ENCODE measurements at places on chromosomes 1 and 21. TPM values are rescaled to one million over a fixed set of nuclear protein-coding genes. Genes with fewer than 3 reads are reported as not detected.

DNA sequence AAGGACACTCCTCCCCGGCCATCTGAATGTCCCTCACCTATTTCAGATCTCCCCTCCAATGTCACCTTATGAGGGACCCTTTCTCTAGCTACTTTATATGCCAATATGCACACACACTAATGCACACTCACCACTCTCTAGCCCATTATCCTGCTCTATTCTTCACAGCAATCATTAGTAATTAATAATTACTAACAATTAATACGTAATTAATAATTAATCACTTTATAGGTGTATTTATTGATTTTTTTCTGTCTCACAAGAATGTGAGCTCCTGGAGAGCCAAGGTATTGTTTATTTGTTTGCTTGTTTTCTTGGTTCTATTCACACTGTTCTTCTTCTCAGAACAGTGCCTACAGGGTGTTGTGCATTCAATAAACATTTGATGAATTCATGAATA lies 385.2 kb upstream of the DUSP10 start:
- no peak for DNase-seq
- H3K4me3 ChIP-seq = no peak overlapping the region
- no peaks in the 10 kb centered on the region for H3K36me3 ChIP-seq
- H3K27ac ChIP-seq = no peak overlapping the region
- H3K27me3 ChIP-seq = no peaks in the 10 kb centered on the region

DNA sequence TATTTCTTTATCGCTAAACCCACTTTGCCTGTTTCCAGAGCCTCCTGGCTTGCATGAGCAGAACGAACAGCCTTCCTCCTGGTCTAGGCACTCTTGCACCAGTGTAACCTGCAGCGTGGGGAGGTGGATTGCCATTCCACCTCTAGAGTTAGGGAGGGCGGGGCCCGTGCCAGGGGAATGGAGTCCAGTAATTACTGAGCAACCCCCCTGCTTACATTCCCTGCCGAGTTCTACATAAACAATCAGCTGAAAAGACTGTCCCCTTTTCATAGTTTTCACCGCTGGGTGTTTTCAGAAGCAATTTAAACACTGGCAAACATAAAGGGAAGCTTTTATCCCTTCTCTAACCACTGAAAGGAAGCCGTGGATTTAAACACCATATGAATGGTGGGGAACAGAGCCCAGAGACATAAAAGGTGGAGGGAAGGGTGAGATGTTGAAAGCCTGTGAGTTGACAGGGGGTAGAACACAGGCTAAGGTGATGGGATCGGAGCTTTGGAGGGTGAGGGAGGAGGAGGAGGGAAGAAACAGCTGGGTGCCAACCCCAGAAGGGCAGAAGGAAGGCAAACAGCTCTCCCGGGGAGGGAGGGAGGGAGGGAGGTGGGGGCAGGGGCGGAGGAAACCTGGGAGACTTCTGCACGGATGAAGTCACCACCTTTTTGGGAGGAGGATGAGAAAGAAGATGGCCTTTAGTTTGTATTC lies 68.0 kb upstream of the WDR26 start:
- no peak overlapping the region for H3K4me3 ChIP-seq
- H3K36me3 ChIP-seq = peaks cover 3% of the 10 kb centered on the region
- peaks cover 65% of the 10 kb centered on the region for H3K4me1 ChIP-seq
- H3K27me3 ChIP-seq = no peaks in the 10 kb centered on the region
- H3K27ac ChIP-seq = no peak overlapping the region

DNA sequence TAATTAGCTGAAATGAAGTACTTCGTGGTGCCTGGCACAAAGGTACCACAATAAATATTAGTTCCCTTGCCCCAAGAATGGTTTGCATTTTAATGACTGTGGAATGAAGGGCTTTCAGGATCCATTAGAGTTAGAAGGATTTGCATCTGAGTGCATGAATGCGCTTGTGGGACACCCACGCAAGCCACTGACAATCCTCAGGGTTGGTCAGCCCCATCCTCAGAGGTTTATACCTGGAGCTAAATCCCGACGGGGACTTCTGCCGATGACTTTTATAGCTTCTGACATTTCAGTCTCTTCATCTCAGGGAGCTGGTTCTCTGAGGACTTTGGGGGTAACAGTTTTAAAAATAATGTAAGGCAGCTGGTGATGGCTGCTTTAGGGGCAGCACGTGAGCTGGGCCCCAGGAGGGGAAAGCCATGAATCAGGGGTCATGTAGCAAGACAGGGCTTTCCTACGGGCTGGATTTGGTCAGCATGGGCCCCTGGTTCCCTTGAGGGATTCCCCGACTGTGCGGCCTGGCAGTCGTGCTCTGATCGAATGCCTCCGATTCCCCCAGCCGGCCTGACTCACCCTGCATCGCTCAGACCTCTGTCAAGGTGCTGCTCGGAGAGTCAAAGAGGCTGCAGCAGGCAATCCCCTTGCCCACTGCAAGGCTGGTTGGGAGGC lies 20.8 kb upstream of the IL10 start:
- no peak for DNase-seq
- no peak overlapping the region for H3K27ac ChIP-seq
- no peak overlapping the region for H3K4me3 ChIP-seq
- H3K4me1 ChIP-seq = peaks cover 36% of the 10 kb centered on the region

- peaks cover 10% of the 10 kb centered on the region for H3K4me1 ChIP-seq
- peaks cover 6% of the 10 kb centered on the region for H3K36me3 ChIP-seq
- peak overlapping the region; percentile 48 for H3K4me3 ChIP-seq
- H3K27me3 ChIP-seq = peaks cover 22% of the 10 kb centered on the region
- peak; percentile 7 for DNase-seq
Measured at GRCh38 chr1:77888781-77889642, 588 bp downstream of the NEXN start.

- peaks cover 30% of the 10 kb centered on the region for H3K4me1 ChIP-seq
- H3K4me3 ChIP-seq = no peak overlapping the region
- DNase-seq = no peak
Measured at GRCh38 chr1:36349241-36349671, 25.8 kb upstream of the EVA1B start.

- no peaks in the 10 kb centered on the region for H3K4me1 ChIP-seq
- peaks cover 7% of the 10 kb centered on the region for H3K27me3 ChIP-seq
- no peak overlapping the region for H3K27ac ChIP-seq
- no peaks in the 10 kb centered on the region for H3K36me3 ChIP-seq
Measured at GRCh38 chr1:115323366-115324004, 14.6 kb downstream of the NGF start.

DNA sequence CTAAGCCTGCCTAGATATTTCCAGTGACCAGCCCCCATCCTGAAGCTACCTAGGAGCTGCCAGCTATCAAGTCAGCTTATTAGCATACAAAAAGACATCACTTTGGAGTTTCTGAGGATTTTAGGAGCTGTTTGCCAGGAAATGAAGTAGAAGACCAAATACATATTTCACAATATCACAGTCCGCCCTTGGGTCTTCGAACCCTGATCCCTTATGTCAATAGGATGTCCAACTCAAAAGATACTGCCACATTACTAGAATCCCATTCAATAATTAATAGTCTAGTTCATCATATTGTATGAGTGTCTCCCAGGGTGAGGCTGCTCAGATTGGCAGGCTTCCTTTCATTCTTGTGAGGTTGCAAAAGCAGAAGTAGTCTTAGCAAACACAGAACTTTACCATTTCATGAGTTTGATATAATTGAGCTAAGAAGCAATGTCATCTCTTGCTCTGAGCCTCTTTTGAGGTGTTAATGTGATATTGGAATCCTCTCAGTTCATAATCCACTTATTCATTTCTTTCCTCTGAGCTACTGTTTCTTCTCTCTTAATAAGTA lies 13.6 kb downstream of the IPO9 start:
- no peak overlapping the region for H3K27ac ChIP-seq
- H3K36me3 ChIP-seq = peaks cover 13% of the 10 kb centered on the region
- no peak overlapping the region for H3K4me3 ChIP-seq
- H3K4me1 ChIP-seq = peaks cover 10% of the 10 kb centered on the region
- no peak for DNase-seq
- no peaks in the 10 kb centered on the region for H3K27me3 ChIP-seq

DNA sequence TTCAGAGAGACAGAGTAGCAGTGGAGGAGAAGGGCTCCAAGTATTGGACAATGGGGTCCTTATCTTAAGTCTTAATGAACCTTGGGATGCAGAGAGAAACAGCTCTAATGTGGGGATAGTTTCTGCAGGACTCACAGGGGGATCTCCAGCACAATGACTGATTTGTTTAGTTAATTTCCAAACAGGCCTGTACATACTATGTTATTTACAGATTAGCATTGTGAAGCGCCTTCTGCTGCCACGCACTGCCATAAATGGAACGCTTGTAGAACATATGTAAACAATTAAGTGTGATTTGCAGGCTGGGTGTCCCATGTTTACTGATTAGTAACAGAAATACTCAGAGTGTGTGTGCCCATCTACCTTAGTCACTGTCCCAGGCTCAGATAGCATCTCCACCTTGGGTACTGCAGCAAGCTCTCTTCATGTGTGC lies 56.1 kb downstream of the NTPCR start:
- peaks cover 2% of the 10 kb centered on the region for H3K36me3 ChIP-seq
- peaks cover 2% of the 10 kb centered on the region for H3K4me1 ChIP-seq
- no peak overlapping the region for H3K4me3 ChIP-seq
- H3K27me3 ChIP-seq = no peaks in the 10 kb centered on the region

Gene HPDL
- 6.2 TPM for total RNA-seq

DNA sequence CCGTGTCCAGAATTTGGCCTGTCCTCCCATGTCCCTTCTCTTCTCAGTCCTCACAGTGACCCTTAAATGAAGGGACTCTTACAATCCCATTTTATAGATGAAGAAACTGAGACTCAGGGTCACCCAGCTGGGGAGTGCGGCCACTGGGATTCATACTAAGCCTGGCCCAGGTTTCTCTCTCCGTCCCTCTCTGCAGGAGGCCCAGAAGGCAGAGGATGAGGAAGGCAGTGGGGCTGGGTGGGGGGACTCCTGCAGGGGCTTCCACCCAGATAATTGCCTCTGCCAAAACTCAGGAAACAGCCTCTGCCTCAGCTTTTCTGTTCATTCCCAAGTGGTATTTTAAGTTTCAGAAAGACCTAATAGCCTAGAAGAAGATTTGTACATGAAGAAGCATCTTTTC lies 299.8 kb downstream of the MATN1 start:
- H3K27ac ChIP-seq = no peak overlapping the region
- peaks cover 10% of the 10 kb centered on the region for H3K27me3 ChIP-seq
- no peak overlapping the region for H3K4me3 ChIP-seq

- H3K4me1 ChIP-seq = no peaks in the 10 kb centered on the region
- H3K4me3 ChIP-seq = no peak overlapping the region
- H3K36me3 ChIP-seq = no peaks in the 10 kb centered on the region
Measured at GRCh38 chr1:94165843-94166242, 44.9 kb upstream of the ABCA4 start.

GRCh38 chr1:71193153-71193552 lies 112.3 kb upstream of the ZRANB2 start:
- H3K4me3 ChIP-seq = no peak overlapping the region
- no peaks in the 10 kb centered on the region for H3K36me3 ChIP-seq
- no peaks in the 10 kb centered on the region for H3K4me1 ChIP-seq
- no peak overlapping the region for H3K27ac ChIP-seq

Gene ACTRT2
- not detected for total RNA-seq

- no peak overlapping the region for H3K27ac ChIP-seq
- H3K4me1 ChIP-seq = peaks cover 27% of the 10 kb centered on the region
- H3K27me3 ChIP-seq = no peaks in the 10 kb centered on the region
- H3K36me3 ChIP-seq = peaks cover 18% of the 10 kb centered on the region
Measured at GRCh38 chr1:154276797-154277196, 4.4 kb downstream of the HAX1 start.

Gene FAM177B
- total RNA-seq = 0.60 TPM

- no peaks in the 10 kb centered on the region for H3K4me1 ChIP-seq
- no peak for DNase-seq
- no peaks in the 10 kb centered on the region for H3K36me3 ChIP-seq
- no peak overlapping the region for H3K4me3 ChIP-seq
Measured at GRCh38 chr1:59714966-59715365, 99.8 kb upstream of the HOOK1 start.

Gene MRPL39
- 36.0 TPM for total RNA-seq

- H3K4me3 ChIP-seq = no peak overlapping the region
- H3K4me1 ChIP-seq = peaks cover 24% of the 10 kb centered on the region
- H3K36me3 ChIP-seq = no peaks in the 10 kb centered on the region
- H3K27me3 ChIP-seq = peaks cover 3% of the 10 kb centered on the region
Measured at GRCh38 chr1:94798054-94798453, 22.1 kb upstream of the SLC44A3 start.

Gene DNAI4
- total RNA-seq = 2.9 TPM
